MCF 10A (cell line): ENCODE measurements at places on chromosomes 7 and 10. TPM values are rescaled to one million over a fixed set of nuclear protein-coding genes. Genes with fewer than 3 reads are reported as not detected.
A peak's percentile ranks its signal among the peaks of the same experiment; 100 is the strongest.

CDCA7L gene
- total RNA-seq = 21.7 and 43.6 TPM in 2 replicates

UCN3 gene
- not detected in 2 replicates for total RNA-seq

SYT15B gene
- total RNA-seq = 0.07 TPM in 1 of 2 replicates, not detected in the other

MRC1 gene
- total RNA-seq = 0.05 TPM in 1 of 2 replicates, not detected in the other

RBP3 gene
- total RNA-seq = not detected in 2 replicates

PIK3CG gene
- not detected in 2 replicates for total RNA-seq

ZNF277 gene
- 17.1 and 19.9 TPM in 2 replicates for total RNA-seq

STX1A gene
- total RNA-seq = 21.9 and 24.2 TPM in 2 replicates

- H3K4me1 ChIP-seq = no peaks in the 10 kb centered on the region
- no peak for DNase-seq
- no peak overlapping the region for H3K27ac ChIP-seq
- H3K36me3 ChIP-seq = no peaks in the 10 kb centered on the region
- H3K27me3 ChIP-seq = peaks cover 61% of the 10 kb centered on the region
These were observed 336.8 kb downstream of the LRRTM3 start for GRCh38 chr10:67262675-67263074.

DNA sequence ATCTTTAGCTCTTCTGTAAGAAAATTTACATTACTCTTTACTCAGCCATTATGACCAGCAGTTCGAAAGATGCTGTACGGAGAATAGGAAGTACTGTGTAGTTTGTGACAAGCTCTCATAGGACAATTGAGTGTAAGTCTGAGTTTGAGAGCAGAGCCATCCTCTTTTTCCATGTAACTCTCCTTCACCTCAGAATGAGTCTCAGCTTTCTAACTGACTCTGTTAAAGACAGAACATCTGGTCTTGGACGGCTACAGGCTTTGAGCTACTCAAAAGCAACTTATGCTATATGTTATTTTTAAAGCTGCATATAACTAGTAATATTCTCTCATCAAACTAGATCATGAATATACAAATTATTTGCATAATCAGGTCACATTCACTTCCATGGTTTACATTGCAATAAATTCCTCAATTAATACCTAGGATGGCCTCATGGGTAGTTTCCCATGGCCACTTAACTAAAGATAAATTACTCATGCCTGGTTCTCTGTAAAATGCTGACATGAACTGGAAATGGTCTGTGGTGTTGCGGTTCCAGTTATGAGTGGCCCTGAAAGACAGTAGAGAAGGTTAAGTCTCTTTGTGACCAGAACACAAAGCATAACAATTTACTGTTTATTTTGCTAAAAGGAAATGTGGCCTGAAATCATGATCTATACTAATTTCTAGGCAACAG, 358.7 kb downstream of the PHF14 start:
- H3K27me3 ChIP-seq = no peaks in the 10 kb centered on the region
- no peak overlapping the region for H3K4me3 ChIP-seq
- no peak for DNase-seq
- peaks cover 10% of the 10 kb centered on the region for H3K4me1 ChIP-seq
- H3K27ac ChIP-seq = no peak overlapping the region
- H3K36me3 ChIP-seq = no peaks in the 10 kb centered on the region

GRCh38 chr7:4575254-4575653, 106.8 kb upstream of the FOXK1 start:
- no peaks in the 10 kb centered on the region for H3K4me1 ChIP-seq
- no peak overlapping the region for H3K27ac ChIP-seq
- H3K4me3 ChIP-seq = no peak overlapping the region
- H3K36me3 ChIP-seq = no peaks in the 10 kb centered on the region

- H3K27ac ChIP-seq = no peak overlapping the region
- DNase-seq = no peak
- H3K4me1 ChIP-seq = no peaks in the 10 kb centered on the region
- no peaks in the 10 kb centered on the region for H3K27me3 ChIP-seq
These were observed 31.7 kb downstream of the ITPRID1 start for GRCh38 chr7:31545549-31545948.

GRCh38 chr10:109875151-109875568, 48.2 kb downstream of the XPNPEP1 start:
- H3K36me3 ChIP-seq = peaks cover 72% of the 10 kb centered on the region
- H3K4me1 ChIP-seq = no peaks in the 10 kb centered on the region
- no peak for DNase-seq
- no peak overlapping the region for H3K27ac ChIP-seq
- H3K4me3 ChIP-seq = no peak overlapping the region

- no peaks in the 10 kb centered on the region for H3K27me3 ChIP-seq
These were observed 158.0 kb downstream of the TRIL start for GRCh38 chr7:28800150-28800549.

DNA sequence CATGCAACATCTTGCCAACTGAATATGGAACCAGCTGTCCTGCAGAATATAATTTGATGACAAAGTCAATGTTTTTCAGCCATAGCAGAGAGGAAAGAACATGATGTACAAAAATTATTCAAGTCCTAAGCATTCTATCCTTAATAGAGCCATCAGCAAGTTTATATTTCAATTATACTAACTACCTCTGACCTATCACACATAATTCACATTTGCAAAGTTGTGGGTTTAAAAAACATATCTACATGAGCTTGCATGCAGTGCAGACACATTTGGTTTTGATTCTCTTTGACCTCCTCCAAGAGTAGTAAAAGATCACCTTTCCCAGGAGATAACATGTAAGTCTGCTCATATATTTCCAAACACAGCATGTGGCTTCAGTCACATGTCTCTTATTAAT, 126.0 kb upstream of the FGFR2 start:
- no peak for DNase-seq
- no peak overlapping the region for H3K4me3 ChIP-seq
- no peaks in the 10 kb centered on the region for H3K36me3 ChIP-seq
- peaks cover 5% of the 10 kb centered on the region for H3K4me1 ChIP-seq
- H3K27me3 ChIP-seq = no peaks in the 10 kb centered on the region

DNA sequence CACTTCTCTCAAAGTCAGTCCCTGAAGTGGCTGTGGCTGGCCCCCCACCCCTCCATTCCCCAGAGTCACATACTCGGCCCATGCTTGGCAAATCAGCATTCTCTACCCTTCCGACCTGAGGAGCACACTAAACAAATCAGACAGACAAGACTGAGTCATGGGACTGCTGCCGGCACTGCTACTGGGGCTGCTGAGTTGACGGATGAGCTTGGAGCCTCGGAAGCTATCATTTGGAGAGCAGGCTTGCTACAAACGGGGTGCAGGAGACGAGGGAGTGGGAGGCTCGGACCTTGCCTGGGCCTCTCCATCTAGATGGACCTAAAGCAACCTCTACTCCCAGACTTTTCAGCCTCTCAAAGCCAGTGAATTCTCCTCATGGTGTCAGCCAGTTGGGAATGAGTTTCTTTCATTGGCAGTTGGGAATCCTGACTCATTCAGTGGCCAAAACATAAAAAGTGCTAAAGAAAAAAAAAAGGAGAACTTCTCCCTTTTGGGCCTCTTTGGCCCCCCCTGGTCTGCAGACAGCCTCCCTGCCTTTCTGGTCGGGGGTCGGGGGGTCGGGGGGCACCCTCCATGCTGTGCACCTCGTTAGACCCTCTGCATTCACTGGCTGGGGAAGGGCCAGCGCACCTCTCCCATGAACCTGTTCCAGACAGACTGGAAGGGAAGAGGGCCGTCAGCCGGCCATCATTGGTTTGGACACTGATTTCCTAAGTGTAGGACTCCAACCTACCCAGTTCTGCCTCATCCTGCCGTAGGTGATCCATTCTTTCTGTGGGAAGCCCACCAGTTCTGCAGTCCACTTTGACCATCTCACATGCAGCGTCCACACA, 52.3 kb upstream of the COL13A1 start:
- H3K36me3 ChIP-seq = no peaks in the 10 kb centered on the region
- peaks cover 28% of the 10 kb centered on the region for H3K27me3 ChIP-seq
- no peak for DNase-seq
- H3K4me3 ChIP-seq = no peak overlapping the region
- H3K4me1 ChIP-seq = peaks cover 8% of the 10 kb centered on the region

DNA sequence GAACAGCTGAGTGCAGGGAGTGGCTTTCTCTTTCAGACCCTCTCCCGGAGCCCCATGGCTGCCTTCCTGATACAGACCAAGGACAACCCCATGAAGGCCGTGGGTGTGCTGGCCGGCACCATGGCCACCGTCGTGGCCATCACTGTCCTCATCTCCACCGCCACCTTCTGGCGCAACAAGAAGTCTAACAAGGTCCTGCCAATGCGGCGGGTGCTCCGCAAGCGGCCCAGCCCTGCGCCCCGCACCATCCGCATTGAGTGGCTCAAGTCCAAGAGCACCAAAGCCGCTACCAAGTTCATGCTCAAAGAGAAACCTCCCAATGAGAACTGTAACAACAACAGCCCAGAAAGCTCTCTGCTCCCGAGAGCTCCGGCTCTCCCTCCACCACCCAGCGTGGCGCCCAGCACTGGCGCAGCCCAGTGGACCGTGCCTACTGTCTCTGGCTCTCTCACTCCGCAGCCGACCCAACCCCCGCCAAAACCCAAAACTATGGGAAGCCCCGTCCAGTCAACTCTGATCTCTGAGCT, 11.2 kb downstream of the LRIT2 start:
- peaks cover 25% of the 10 kb centered on the region for H3K27me3 ChIP-seq
- H3K27ac ChIP-seq = no peak overlapping the region
- H3K36me3 ChIP-seq = no peaks in the 10 kb centered on the region
- H3K4me3 ChIP-seq = no peak overlapping the region

DNA sequence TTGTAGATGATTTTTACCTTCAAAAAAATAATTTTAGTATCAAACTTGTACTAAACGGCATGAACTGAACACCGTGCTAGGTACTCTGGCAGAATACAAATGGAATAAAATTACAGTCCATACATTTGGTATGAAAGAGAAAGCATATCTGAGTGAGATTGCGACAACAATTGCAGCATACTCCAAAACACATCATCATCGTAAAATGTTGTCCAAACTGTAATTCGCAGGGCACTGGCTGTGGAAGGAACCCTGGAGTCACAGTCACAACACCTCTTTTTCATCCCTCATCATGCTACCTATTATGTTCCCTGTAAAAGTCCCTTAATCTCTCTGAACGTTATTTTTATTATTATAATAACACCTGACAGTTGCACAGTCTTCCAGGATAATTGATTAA, 13.5 kb downstream of the CREM start:
- no peaks in the 10 kb centered on the region for H3K4me1 ChIP-seq
- H3K4me3 ChIP-seq = no peak overlapping the region
- H3K27ac ChIP-seq = no peak overlapping the region
- DNase-seq = peak; percentile 4

DNA sequence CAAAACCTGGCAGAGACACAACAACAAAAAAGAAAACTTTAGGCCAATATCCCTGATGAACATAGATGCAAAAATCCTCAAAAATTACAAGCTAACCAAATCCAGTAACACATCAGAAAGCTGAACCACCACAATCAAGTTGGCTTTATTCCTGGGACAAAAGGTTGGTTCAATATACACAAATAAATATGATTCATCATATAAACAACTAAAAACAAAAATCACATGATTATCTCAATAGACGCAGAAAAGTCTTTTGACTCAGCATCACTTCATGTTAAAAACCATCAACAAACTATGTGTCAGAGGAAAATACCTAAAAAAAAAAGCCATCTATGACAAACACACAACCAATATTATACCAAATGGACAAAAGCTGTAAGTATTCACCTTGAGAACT, 283.5 kb downstream of the THSD7A start:
- peak overlapping the region; percentile 59 for H3K27ac ChIP-seq
- no peaks in the 10 kb centered on the region for H3K27me3 ChIP-seq
- H3K4me3 ChIP-seq = no peak overlapping the region
- DNase-seq = peak; percentile 47

DNA sequence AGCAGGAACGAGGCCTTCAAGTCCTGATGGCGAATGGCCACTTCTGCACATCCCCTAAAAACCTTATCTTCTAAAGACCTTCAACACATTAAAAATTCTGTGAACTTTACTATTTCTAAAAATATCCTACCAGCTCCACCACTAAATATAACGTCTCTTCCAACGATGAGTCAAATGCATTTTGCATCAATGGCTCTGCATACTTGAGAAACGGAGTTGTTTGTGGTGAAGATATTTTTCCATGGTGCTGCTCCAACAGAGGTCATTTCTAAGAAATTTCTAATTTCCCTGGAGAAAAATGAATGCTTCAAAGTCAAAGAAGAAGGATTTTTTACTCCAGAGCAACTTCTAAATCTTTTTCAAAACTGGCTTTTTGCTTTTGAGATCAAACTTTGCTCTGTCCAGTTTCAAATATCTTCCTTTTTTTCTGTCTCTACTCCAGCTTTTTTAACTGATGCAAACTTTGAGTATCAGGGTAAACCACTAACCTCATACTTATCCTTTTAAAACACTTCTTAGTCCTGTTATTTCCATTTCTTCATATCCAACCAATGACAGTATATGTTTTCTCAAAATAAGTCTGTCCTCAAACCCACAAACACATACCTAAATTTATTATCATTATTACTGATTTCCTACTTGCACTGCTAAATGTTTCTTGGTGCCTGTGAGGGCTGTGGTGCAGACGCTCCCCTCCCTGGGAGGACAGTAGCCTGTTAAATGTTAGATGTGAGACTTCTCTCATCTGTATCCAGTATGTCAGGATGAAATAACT, 258.1 kb downstream of the KLF6 start:
- H3K4me1 ChIP-seq = peaks cover 19% of the 10 kb centered on the region
- H3K27ac ChIP-seq = no peak overlapping the region
- no peaks in the 10 kb centered on the region for H3K36me3 ChIP-seq
- H3K27me3 ChIP-seq = no peaks in the 10 kb centered on the region
- no peak for DNase-seq

DNA sequence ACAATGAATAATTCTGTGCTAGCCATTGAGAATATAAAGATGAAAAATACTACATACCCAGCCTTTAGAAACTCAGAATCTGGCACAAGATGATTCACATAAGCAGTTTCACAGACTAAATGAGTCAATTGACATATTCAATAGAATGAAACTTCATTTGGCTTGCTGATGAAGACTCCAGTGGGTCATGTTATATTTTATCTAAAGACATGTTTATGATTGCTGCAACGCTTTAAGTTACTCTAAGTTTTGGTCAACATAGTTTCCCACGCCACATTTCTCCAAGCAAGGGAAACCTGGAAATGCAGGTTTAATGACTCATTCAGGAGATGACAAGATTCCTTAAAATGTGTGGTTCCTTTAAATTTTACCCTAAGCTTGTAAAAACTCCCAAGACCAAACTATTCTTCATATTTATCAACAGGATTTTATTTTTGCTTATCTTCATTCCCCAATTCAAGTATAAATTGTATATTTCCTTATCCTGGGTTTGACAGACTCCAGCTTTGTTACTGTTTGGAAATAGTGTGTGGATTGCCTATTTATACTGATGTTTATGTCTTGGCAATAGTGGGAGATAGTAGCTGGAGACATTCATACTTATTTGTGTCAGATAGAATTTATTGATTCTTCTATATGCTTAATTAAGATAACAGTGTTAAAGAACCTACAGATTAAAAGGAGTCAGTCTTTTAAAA, 6.6 kb downstream of the SEMA3A start:
- no peak overlapping the region for H3K27ac ChIP-seq
- peaks cover 16% of the 10 kb centered on the region for H3K4me1 ChIP-seq
- peak; percentile 79 for DNase-seq
- no peaks in the 10 kb centered on the region for H3K27me3 ChIP-seq
